ENCODE measurements at places on chromosomes 1 and 21.

- no peak for DNase-seq
Observed at GRCh38 chr21:43696214-43696613, 22.7 kb upstream of the PDXK start.

- DNase-seq, result no peak
Observed at GRCh38 chr21:15182731-15183130, 117.9 kb upstream of the NRIP1 start.

DNA sequence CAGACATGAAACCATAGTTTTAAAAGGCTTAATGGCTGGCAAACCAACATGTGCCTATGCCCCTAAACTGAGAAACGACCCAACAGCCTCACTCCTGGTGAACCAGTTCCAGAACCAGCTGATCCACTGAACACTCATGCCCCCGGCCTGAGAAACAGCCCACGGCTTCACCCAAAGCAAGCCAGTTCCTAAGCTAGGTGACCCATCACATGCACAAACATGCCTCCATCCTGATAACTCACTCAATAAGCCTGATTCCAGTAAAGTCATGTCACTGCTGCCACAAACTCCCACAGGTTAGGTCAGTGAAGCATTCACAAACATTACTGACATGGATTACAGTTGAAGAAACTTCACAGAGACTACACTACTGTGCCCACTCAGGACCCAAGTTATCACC, 161.6 kb downstream of the USH2A start:
- no peak for DNase-seq

- DNase-seq, result no peak
Observed at GRCh38 chr1:2444138-2444591, 31.8 kb upstream of the PEX10 start.

DNA sequence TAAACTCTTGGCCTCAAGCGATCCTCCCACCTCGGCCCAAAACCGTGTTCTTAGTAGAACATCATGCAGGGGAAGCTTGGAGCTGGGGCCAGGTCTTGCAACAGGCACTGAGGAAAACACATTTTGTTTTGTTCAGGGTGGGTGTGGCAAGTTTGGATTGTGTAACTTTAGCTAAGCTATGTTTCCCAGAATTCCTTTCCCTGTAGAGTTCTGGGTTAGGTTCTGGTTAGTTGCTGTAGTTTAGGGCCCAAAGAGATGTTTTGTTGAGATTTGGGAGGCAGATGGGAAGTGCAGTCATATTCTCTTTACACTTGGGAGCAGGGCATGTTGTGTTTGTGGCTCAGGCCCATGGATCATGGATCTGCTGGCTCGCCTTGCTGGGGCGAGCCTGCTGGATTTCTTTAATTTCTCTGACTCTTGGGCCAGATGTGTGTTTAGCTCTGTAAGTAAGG, 24.0 kb downstream of the PLA2G5 start:
- DNase-seq, result peak; percentile 75

DNA sequence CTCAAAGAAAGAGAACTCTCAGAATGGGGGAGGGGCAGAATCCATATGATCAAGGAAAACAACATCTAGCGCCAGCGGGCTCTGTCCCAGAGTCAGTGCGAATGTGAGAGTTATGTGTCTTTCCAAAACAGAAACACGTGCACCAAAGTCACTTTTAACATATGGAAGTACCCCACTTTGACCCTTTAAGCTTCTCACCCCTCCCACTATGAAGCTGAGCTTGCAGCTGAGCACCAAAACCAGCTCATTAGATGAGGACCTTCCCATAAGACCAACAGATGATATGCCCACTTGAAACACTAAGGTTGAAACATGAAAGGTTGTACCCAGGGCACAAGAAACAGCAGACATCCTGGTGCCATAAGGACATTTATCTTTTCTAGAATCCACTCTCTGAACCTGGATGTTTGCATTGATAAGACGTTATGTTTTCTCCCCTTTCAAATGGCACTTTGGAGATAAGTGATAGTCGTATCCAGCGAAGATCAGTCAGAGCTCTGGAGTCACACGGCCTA, 171.0 kb downstream of the TGFBR3 start:
- no peak for DNase-seq

GRCh38 chr1:19315378-19316198, 3.5 kb downstream of the SLC66A1 start:
- peak; percentile 42 for DNase-seq

DNA sequence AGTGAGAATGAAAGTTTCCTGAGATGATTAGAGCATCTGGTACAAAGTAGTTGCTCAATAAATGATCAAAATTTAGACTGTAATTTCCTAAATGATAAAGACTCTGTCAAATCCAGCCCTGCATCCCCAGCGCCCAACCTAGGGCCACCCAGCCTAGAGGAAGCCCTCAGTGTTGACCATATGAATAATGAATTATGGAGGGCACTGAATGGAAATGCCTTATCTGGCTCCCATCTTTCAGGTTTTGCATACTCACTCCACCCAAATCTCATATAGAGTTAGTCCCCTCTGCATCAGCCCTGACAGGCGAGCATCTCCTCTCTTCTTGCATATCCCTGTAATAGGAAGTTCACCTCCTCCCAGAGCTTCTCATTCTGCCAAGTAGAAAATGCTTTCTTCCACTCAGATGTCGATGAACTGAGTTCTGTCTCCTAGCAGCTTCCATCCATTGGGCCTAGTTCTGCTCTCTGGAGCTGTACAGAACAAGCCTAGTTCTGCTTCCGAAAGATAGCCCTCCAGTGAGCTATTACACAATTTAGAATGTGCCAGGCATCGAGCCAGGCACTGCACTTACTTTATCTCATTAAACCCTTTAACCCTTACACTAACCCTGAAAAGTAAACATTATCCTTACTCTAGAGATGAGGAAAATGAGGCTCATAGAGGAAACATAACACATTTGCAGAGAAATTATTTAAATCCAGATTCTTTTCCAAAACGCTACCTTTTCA, 20.9 kb downstream of the COA7 start:
- no peak for DNase-seq

DNA sequence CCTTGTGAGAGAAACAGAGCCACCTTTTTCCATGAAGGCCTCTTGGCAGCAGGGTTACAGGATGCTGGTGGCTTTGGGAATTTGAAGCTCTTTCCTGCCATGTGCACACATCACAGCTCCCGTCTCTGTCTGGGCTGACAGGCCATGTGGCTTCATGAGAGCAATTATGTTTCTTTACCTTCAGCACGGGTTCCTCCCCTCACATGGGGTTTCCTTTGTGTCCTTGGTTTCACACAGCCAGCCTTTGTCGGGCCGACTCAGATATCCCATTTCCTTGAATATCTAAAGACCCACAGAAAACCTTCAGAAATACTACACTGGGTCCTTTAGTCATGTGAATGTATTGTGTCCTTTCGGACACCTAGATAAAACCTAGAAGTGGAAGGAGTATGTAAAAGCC, 7.1 kb downstream of the CLIC6 start:
- no peak for DNase-seq

DNA sequence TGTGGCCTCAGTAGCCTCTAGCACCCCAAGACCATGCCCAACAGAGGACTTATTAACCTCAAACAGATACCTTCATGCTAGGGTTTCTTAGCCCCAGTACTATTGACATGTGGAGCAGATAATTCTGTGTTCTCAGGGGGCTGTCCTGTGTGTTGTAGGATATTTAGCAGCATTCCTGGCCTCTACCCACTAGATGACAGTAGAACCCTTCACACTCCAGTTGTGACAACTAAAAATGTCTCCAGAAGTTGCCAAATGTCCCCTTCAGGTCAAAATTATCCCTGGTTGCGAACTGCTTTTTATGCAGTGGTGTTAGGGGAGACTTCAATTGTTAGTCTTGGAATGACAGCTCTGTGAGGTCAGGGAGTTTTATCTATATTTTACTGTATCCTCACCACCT, 8.1 kb downstream of the KAZN start:
- DNase-seq, result no peak

DNA sequence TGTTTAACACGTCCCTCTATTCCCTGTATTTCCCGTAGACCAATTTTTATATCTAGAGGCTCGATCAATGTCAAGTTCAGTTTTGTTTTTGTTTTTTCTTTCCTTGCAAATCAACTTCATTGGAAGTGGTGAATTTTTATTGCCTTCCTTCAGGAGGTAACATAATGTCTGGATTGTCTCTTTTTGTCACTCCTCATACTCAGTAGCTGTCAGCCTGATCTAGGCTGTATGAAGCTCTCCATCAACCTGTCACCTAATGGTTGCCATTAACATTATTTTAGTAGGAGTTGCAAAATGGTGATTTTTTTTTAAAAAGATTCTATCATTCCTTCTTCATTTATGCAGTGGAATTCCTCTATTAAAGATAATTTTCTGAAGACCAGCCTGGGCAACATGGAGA, 49.7 kb upstream of the KIF26B start:
- no peak for DNase-seq

DNA sequence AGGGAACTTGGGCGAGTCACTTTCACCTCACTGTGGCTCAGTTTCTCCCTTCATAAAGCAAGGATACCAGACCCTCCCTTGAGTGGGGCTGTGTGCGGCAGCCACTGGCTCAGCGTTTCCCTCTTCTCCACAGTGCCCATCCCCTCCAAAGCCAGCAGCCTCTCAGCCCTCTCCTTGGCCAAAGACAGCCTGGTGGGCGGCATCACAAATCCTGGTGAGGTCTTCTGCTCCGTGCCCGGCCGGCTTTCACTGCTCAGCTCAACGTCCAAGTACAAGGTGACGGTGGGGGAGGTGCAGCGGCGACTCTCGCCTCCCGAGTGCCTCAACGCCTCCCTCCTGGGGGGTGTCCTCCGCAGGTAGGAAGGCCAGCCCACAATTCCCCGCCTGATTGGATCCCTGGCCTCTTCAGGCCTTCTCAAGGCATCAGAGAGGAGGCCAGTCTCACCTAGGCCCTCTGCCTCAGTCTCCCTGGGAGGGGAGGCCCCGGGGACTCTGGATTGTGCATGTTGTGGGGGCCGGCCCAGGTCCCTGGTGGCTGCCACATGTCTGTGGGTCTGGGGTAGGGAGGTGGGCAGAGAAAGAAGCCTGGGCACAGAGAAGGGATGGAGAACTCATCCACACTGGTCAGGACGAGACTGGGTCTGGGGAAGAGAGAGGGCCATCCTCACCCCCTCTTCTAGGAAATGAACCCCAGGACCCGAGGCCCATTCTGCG, 15.2 kb downstream of the TFAP2E start:
- DNase-seq, result no peak

GRCh38 chr21:27704567-27705166, 737.8 kb upstream of the ADAMTS5 start:
- DNase-seq, result no peak

- no peak for DNase-seq
Observed at GRCh38 chr21:45032332-45032731, 42.0 kb upstream of the ADARB1 start.

DNA sequence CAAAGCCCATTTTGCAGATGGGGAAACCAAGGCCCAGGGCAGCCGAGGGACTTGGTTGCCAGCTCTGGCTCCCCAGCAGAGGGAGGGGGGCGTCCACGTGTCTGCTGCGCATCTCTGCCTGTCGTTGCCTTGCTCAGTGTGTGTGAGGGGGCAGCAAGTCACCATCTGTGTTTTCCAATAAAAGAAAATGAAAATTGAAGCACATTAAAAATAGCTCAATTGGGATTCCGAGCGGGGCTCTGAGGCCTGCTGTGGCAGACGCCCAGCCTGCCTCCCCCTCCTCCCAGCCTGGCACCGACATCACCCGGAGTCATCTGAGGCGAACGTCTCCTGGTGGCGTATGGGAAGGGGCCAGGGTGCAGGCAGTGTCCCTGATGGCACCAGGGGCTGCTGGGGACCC, 51.2 kb downstream of the EPHB2 start:
- DNase-seq, result no peak

DNA sequence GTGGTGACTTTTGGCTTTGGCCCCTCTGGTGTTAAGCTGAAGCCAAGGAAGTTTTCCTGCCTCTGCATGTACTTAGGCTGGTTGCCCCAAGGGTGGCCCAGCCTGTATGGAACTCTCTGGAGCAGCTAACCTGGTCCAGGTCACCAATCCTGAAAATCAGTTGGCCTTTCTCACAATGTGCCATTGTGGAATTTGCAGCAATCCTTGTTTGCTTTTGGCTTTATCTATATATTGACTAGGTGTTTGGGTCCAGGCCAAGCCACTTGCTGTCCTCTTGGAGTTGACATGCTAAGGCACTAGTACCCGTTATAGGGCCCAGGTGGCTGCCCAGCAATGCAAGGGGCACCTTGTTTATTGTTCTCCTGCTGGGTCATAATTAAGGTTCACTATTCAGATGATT, 124.6 kb downstream of the CAMTA1 start:
- DNase-seq, result no peak

DNA sequence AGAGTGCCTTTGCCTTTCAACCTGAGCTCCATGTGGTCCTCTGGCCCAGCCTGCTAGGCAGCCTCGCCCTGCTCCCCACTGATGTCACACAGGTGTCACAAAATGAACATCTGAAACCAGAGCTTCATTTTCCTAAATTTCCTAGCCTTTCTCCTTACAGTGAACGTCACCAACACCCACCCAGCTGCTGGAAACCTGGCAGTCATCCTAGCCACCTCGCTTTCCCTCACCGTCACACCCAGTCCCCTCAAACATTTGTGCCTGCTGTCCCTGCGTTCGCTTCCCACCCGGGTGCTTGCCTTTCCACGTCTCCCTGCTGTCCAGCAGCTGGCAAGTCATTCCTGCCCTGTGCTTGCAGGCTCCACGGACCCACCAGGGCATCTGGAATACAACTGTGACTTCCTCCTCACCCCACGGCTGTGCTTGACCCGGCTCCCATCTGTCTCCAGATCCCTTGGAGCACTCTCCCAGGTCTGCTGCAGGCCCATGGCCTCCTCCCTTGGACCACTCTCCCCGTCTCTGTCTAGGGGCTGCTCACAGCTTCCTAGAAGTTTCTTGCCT, 23.5 kb downstream of the ADARB1 start:
- no peak for DNase-seq

GRCh38 chr1:68542586-68542985, 45.7 kb upstream of the DEPDC1 start:
- peak; percentile 6 for DNase-seq

- no peak for DNase-seq
Observed at GRCh38 chr1:115130786-115131185, 41.5 kb upstream of the TSPAN2 start.

DNA sequence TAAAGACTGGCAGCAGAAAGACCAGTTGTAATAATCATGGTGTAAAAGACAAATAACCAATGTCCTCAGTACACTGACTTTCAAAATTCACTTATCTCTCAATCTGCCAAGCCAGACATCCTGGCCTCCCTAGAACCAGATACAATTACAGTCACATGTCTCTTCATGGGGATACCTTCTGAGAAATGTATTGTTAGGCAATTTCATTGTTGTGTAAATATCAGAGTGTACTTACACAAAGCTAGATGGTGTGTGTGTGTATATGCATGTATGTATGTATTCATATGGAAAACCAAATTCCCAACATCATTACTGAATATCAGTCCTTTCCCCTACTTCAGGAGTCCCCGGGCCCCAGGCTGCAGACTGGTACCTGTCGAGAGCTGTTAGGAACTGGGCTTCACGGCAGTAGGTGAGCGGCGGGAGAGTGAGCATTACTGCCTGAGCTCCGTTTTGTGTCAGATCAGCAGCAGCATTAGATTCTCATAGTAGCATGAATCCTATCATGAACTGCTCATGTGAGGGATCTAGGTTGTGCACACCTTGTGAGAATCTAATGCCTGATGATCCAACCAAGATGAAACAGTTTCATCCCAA, 65.3 kb upstream of the ZNF326 start:
- DNase-seq, result no peak

All from cardiac fibroblast (primary cell).